ENCODE measurements at places on chromosomes 11 and 22.

GRCh38 chr11:126434950-126435335 lies 79.5 kb downstream of the ST3GAL4 start:
- DNase-seq, result no peak

- DNase-seq, result no peak
Measured at GRCh38 chr11:119591836-119592310, 137.1 kb downstream of the NECTIN1 start.

GRCh38 chr11:8810540-8811301 lies 100.3 kb upstream of the AKIP1 start:
- DNase-seq, result peak; percentile 89

DNA sequence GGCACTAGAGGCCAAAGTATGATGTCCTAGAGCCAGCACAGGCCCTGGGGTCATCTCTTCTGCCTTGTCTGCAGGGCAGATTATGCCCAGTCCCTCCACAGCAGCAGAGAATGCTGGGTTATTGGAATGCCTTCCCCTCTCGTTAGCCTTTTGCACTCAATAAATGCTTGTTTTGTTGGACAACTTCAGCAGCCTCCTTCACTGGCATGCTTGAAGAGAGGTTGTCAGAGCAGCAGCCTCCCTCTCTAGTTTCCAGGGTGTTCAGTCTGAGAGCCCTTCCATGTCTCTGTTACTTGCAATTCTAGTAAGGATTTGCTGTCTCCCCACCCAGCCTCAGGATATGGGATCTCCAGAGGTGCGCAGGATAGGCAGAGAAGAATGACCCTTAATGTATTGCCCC lies 82.9 kb downstream of the PKNOX2 start:
- no peak for DNase-seq

DNA sequence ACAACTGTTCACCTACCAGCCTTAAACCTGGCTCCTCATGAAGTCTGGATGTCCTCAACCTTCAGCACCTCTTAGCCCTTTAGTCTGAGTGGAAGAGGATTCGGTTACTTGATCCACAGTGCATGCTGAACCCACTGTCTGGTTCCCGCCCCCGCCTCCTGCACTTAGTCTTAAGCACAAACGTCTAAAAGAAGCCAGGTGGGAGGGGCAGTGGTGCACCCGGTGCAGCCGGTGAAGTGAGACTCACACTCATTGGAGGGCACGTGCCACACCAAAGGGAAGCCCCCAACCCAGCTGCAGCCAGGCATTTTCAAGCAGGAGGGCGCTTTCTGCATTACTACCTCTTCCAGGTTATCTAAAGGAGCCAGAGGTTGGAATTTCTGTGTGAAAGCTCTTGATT lies 146.8 kb downstream of the COMMD9 start:
- DNase-seq, result no peak

All from sciatic nerve (tissue), 2 donors.